Amygdala (tissue), 56 donors: ENCODE measurements at places on chromosomes 13 and 19.

GRCh38 chr13:69331245-69331644 lies 776.4 kb upstream of the ATXN8OS start:
- DNase-seq: no peak

DNA sequence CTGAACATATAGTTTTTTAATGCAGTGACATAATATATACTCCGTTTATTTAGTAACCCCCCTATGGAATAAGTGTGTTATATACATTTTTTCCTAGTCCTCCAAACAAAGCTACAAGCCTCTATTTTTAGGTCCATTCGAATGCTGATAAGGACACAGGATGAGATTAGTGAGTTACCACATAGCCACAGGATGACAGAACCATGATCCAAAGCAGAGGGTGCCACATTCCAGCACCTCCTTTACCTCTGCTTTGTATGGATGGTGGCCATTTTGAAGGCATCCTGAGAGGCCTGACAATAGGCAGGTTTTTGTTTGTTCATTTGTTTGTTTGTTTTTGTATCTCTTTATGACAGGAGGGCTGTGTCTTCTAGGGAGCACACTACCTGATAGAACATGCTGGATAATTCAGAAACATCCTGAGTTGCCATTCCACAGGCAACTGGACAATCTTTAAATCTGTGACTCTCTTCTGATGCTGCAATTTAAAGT lies 186.3 kb downstream of the MTUS2 start:
- DNase-seq: no peak

- DNase-seq: no peak
Observed at GRCh38 chr13:93218583-93218982, 8.0 kb upstream of the GPC6 start.

DNA sequence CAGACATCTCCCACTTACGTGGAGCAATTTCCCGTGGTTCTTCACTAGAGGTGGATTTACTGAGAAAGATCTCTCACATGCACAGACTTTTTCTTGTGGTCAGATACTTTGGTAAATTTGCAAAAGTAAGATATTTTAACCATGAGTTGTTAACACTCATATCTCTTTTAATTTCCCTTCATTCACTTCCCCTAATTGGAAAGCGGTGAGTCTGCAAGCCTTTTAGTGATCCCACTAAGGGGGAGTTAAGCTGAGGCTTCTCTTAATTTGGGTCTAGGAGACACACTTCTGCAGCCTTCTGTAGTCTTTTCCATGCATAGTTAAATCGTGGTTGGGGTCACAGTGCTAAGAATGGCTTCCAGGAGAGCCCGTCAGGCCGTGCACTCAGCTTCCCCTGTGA lies 30.7 kb upstream of the SERPINE3 start:
- no peak for DNase-seq

- DNase-seq: no peak
Observed at GRCh38 chr19:18254546-18255503, 19.4 kb downstream of the IQCN start.

DNA sequence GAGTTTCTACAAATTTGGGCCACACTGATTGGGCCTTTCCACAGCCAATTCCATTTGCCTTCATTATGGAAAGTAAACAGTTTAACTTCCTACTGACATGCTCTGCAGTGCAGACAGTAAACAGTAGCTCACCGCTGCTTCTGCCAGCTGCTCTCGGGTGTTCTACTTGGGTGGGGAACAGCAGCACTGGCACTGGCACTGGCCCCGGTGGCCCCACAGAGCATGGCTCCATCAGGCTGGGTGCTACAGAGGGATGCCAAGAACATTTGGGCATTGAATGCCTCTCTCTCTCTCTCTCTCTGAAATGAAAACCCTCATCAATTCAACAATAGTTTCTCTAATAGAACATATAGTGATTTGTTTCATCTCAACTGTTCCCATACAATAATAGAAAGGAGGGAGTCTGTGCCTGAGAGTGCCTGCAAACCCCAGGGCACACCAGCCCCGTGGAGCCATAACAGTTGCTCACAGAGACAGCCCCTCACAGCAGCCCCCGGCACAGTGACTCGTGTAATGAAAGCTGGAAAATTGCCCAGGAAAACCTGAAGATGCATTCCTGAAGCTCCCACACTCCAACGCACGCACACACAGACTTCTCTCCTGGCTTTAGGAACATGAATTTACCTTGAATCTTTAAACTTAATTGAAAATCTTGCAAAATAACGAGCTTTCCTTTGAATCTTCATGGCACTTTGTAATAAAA lies 38.2 kb upstream of the GJB6 start:
- DNase-seq: no peak

DNA sequence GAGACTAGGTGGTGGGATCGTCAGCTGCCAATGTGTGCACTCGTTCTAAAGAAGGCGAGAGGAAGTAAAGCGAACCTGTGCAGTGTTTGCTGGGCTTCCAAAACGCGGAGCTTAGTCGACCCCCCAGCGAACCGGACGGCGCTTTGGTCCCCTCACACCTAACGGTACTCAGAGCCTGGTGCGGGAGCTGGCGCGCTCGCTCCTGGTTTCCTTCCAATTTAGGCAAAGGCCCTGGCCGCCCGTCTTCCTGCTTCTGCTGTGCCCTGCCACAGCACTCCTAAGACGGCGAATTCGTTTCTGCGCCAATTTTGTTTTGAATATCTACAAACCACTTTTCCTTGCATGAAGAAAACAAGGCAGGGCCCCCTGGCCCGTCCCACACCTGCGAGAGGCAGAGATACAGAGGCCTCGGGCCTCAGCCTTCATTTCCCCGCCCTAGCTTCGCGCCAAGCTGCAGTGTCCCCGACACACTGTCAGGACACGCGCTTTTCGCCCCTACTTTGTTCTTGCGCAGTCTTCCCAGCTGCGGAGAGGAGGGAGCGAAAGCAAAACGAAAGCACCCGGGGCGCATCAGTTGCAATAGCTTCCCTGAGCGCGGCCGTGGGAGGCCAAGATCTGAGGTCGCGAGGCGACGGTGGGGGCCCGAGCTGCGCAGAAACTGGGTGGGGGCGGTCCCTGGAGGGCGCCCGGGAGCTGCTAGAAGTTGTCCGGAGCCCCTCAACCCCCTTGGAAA lies 111.9 kb downstream of the KCNRG start:
- no peak for DNase-seq

- DNase-seq: no peak
Observed at GRCh38 chr13:38743466-38743865, 56.6 kb downstream of the FREM2 start.

DNA sequence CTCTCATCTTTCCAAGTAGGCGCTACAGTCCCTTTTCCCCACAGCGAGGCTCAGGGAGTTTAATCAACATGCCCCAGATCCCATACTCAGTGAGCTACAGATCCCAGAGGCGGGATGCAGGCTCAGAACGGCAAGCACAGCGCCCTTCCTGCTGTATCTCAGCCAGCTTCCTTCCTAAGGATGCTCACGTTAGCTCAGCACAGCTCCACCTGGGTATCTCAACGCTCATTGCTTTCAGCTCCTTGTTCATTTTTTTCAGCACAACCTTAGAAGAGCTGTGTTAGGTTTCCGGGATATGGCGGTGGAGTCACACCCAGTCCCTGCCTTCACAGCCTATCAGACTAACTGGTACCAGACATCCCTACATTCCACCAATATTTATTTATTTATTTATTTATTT lies 3.1 kb upstream of the MEGF8 start:
- no peak for DNase-seq
